Osteoblast (primary cell): ENCODE measurements at places on chromosomes 3 and 15. TPM values are rescaled to one million over a fixed set of nuclear protein-coding genes. Genes with fewer than 3 reads are reported as not detected.

CCR9 gene
- total RNA-seq = not detected in 2 replicates

- DNase-seq = peak; percentile 84
These were observed 589 bp downstream of the HERC1 start for GRCh38 chr15:63833021-63833696.

DNA sequence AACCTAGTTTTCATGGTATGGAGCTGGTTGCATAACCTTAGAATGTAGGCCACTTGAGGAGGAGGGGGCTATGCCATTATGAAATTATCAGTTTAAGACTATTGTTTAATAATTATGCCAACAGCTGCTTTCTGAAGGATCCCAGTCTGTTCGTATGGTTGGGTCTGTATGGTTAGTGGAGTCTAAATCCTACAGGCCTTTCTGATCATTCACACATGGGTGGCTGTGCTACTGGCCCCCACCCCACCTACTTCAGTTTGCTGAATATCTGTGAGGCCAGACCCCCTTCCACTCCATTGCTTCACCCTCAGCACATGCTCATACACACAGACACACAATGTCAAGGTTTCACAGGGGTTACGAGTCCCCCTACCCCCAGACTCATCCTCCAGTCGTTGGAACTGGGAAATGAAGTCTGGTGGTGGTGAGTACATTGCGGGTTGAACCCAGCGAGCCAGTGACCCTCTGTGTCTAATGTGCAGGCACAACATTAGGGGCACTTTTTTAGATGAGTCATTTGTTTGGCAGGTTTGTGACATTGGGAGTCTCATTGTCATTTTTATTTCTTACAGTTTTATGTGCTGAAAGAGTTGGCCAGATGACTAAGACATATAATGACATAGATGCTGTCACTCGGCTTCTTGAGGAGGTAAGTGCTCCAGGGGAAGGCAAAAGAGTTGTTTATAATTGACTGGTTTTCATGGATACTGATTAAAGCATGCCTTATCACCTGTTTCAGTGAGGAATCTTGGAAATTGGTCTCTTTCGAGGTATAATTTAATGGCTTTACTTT, 85.3 kb downstream of the TRAK1 start:
- no peak for DNase-seq

- no peak for DNase-seq
These were observed 220.4 kb upstream of the GADL1 start for GRCh38 chr3:31114929-31115283.

- no peak for DNase-seq
These were observed 174.6 kb downstream of the KLHL25 start for GRCh38 chr15:85619992-85620689.

- peak; percentile 26 for DNase-seq
These were observed 198.3 kb downstream of the UBE3A start for GRCh38 chr15:25240461-25241021.
